ENCODE measurements at places on chromosomes 7 and 10.

DNA sequence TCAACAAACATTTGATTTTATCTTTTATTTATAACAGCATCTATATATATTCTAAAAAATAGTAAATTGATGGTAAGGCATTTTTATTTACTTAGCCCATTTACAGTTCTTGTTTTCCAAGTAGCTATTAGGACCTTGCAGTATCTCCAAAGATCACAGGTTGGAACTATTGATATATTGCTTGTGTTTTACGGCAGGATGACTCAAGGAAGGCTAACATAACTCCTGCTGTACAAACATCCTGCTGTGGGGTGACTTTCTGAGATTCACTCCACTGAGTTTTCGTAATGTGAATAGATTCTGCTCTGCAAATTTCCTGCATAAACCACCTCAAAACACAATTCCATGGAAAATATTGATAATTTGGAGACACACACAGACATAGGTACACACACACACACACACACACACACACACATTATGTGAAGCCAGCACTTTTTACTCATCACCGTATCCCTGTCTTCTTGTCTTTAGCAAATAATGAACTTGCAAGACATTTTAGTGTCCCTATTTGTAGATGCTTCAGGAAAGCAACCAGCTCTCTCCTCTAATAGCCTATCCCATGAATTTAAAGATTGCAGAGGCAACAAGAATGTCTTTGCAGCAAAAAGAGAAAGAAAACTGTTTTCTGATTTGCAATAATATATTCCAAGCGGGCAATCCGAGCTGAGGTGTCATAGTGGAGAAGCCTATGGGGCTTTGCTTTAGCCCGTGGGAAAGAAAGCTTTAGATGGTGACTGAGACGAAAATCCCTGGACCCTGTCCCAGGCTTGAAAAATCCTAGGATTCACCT, 722 bp downstream of the AGR2 start:
- DNase-seq: no peak

DNA sequence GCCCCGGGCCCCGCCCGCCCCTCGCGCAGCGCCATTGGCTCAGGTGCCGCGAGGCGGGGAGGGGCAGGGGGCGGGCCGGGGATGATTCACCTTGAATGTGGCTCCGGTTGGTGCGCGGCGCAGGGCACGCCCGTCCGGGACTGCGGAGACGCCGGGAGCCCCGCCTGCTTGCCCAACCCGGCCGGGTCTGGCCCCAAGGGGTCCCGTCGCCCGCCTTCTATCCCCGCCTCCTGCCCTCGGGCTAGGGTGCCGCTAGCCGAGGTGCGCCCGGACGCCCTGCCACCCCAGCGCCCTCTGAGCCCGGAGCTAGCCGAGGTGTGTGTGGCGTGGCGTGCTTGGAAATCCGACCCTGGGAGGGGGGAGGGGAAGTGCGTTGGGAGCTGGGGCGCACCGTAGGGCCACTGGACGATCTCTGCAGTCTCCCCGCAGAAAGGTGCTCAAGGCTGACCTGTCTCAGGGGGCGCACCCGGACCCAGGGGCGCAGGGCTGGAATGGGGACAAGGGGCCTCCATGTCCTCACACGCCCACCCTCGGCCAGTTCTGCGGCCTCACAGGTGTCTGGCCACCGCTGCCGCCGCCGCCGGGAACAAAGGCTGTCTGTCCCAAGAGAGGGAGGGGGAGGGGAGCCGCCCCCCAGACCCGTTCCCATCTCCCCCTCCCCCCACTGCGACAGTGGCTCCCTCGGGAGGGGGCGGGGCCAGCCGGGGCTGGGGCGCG, 168.9 kb downstream of the NRF1 start:
- peak; percentile 67 for DNase-seq

GRCh38 chr7:128934361-128935341, 3.1 kb upstream of the IRF5 start:
- no peak for DNase-seq

- no peak for DNase-seq
Measured at GRCh38 chr7:154383045-154383444, 330.8 kb downstream of the DPP6 start.

GRCh38 chr10:24467605-24468004, 256.1 kb downstream of the ARHGAP21 start:
- no peak for DNase-seq

DNA sequence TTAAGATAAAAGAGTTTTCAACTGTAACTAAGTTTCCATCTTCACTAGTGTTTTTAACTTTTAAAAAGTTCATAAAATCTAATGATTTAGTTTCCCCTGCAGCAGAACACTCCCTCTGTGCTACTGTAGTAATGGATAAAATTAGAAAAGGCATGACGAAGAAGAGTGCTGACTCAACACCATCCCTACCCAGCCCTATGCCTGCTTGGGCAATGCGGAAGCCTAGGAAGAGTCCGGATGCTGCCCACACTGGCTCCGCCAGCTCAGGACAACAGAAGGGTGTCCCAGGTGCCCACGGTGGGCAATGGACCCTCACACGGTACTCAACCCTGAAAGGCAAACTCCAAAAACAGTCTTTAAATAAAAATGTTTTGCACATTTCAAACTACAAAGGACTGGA, 118.2 kb downstream of the LARP4B start:
- DNase-seq: no peak

DNA sequence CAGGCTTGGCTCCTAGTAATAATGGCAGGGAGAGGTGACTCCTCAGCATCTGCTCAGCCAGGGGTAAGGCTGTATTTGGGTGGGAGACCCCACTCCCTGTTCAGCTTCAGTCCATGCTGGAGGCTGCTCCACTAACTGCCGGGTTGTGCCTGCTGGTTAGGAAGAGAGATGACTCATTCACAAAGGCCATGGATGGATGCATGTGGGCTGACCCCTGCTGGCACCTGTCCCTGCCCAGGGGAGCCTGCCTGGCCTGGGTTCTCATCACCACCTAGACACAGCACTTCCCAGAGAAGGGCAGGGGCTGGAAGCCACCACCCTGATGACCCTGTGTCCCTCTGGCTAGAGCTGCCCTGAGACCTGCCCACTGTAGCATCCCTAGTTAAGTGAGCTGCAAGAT, 59.0 kb downstream of the VSTM4 start:
- no peak for DNase-seq

DNA sequence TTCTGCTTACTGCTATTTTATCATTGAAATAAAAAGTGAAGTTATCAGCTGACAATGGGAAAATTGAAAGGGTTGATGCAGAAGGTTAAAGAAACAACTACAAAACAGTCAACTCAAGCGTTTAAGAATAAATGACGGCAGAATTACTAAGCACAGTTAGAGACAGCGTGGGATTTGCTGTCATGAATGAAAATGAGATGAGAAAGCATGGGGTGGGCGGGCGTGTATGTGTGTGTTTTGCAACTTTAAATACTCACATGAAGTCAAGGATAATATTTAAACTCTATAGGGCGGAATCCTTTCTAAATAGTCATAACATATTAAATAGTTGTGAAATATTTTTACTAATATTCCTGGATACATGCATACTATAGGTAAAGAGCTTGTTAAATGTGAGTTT, 450.8 kb downstream of the ETV1 start:
- DNase-seq: no peak

GRCh38 chr7:150937848-150938561, 40.1 kb downstream of the KCNH2 start:
- peak; percentile 50 for DNase-seq

DNA sequence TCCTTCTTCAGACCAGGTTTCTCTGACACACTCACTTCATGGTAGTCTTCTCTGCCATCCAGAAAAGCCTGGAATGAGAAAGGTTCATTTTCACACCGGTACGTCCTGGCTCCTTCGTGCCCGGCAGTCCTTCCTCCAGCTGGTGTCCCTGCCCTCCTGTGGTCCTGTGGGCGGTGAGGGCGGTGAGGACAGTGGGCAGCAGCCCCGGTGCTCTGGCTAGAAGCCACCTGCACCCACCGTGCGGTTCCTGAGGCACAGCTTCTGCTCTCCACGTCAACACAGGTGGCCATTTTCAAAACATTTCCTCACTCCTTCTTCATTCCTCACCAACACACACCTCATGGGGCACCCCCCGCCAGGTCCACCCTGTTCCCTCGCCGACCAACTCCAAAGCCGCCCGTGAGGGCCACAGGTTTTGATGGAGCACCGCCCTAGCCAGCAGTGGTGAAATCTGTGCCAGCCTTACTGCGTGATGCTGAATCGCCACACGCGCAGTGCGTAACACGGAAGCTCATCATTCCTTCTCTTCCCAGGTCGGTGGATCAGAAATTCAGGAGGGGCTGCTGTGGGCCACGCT, 251.4 kb upstream of the RNF32 start:
- no peak for DNase-seq

GRCh38 chr7:65980478-65981250, 1.3 kb downstream of the GUSB start:
- peak; percentile 6 for DNase-seq

GRCh38 chr7:64078699-64078994, 33.4 kb downstream of the ZNF727 start:
- DNase-seq: no peak

DNA sequence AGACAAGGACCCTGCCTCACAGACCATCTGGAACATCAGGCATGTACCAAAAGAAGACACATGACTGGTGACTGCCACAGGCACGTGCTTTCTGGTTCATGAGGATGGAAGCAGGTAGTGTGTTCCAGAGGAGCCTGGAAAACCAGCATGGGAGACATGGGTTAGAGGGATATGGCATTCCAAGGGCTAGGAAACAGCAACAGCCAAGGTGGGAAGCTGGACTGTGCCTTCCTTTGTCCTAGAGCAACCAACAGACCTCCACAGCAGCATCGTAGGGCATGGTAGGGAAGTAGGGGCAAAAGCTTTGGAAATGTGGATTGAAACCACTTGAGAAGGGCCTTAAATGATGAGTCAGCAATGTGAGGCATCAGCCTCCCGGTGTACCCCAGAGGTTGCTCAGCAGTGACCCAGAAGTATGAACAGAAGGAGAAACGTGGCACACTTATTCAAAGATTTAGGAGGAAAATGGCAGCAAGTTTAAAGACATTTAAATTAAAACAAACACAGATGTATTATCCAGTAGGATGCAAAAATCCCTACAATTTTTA, 51.0 kb downstream of the PRLHR start:
- no peak for DNase-seq

GRCh38 chr10:100651916-100652315, 93.5 kb upstream of the PAX2 start:
- no peak for DNase-seq

DNA sequence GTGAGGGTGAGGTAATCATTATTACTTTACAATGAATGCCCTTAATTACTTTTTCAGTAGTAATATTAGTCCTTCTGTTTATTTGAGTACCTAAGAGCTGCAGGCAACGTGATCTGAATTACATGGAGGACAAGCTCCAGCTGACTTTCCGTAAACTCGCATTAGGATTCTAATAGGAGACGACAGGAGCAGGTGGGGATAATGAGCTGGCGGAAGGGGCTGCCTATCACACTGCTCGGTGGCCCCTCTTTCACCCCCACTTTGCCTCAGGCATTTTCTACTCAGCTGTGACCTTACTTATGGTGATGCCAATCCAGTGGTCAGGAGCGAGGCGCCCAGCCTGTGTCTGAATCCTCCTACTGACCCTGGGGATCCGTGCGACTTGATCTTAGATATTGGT, at the start of gene C7orf33:
TSS of gene C7orf33 (plus strand) at position 296 of the 400 bp plus-strand sequence. CDS start 160 bp downstream, outside the sequence.
- DNase-seq: peak; percentile 83

- no peak for DNase-seq
Measured at GRCh38 chr7:12635830-12636229, 51.6 kb upstream of the ARL4A start.

DNA sequence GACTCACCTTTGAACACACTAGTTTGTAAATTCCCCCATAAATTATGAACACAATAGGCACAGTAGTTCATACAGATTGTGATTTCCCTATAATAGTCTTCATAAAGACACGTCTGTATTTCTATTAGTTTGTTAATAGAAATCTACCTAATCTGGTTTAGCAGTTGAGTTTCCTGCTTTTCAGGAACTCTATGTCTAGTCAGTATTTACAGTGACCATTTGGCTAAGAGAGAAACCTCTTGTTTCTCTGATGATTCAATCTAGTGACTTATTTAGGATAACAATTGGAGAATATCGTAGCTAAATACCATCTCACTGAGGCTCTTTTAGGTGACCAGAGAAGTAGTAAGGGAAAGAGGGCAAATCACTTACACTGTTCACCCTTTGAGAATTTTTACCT, 5.9 kb upstream of the HERPUD2 start:
- DNase-seq: no peak

GRCh38 chr10:59432207-59432900, 70.0 kb upstream of the FAM13C start:
- peak; percentile 4 for DNase-seq

- DNase-seq: no peak
Measured at GRCh38 chr7:5429857-5430611, 6.4 kb upstream of the TNRC18 start.

- DNase-seq: no peak
Measured at GRCh38 chr7:99102361-99102760, 41.5 kb downstream of the SMURF1 start.

GRCh38 chr10:29802171-29802570, 167.4 kb upstream of the SVIL start:
- no peak for DNase-seq

DNA sequence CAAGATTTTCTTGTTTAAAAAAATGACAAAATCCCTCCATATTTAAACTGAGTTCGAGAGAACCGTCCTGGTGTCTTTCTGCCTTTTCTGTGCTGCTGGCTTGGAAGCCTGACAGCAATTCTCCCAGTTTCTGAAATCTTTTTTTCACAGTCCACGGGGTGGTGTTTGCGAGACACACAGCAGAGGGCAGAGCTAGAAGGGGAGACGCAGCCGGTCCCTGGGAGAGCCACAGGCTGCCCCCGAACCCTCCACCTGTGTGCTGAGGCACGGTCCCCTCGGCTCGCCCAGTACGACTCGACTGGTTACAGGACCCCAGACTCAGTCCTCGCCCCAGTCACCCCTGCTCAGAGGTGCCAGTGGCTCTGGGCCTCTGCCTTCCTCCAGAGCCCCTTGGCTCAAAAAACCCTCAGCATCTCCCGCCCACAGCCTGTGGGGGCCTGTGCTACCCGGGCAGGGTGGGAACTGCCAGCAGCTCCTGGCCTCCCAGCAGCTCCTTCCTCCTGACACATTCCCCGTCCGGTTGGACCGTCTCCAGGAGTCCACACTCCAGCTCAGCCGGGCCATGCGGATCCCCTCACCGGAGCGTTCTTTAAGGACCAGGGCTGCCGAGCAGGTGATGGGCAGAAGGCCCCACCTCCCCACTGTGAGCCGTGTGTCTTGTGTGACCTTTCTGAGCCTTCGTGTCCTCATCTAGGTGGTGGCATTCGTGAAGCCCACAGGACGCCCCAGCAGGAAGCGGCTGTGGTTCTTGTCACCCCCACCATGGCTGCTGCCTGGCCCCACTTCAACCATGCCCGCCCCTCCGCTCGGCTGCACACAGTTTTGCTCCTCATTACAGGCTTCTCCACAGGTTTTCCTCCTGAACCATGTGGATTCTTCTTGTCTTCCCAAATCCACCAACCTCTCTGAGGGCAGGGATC, 52.3 kb upstream of the EN2 start:
- no peak for DNase-seq

GRCh38 chr7:151821806-151822540, 54.9 kb downstream of the PRKAG2 start:
- no peak for DNase-seq

Measured in retina (tissue), 1 donor.